ENCODE measurements at places on chromosomes 5 and 9. TPM values are rescaled to one million over a fixed set of nuclear protein-coding genes. Genes with fewer than 3 reads are reported as not detected.

PDLIM4 gene
- 0.35 TPM for total RNA-seq

XPA gene
- total RNA-seq: 12.6 TPM

LRRC8A gene
- 24.0 TPM for total RNA-seq

LTC4S gene
- 2.3 TPM for total RNA-seq

IFNA2 gene
- not detected for total RNA-seq

C9orf50 gene
- not detected for total RNA-seq

NUTM2F gene
- total RNA-seq: not detected

CTXN3 gene
- total RNA-seq: not detected

- no peak for DNase-seq
These were observed 198.1 kb downstream of the NR3C1 start for GRCh38 chr5:143205386-143205785.

- DNase-seq: no peak
These were observed 4.2 kb downstream of the NIPBL start for GRCh38 chr5:36880761-36881160.

- peak; percentile 61 for DNase-seq
These were observed 1.5 kb downstream of the PRRC2B start for GRCh38 chr9:131395157-131396098.

GRCh38 chr9:81146684-81147337, 542.5 kb downstream of the TLE1 start:
- no peak for DNase-seq

GRCh38 chr5:146624179-146624578, 108.2 kb upstream of the GPR151 start:
- DNase-seq: no peak

DNA sequence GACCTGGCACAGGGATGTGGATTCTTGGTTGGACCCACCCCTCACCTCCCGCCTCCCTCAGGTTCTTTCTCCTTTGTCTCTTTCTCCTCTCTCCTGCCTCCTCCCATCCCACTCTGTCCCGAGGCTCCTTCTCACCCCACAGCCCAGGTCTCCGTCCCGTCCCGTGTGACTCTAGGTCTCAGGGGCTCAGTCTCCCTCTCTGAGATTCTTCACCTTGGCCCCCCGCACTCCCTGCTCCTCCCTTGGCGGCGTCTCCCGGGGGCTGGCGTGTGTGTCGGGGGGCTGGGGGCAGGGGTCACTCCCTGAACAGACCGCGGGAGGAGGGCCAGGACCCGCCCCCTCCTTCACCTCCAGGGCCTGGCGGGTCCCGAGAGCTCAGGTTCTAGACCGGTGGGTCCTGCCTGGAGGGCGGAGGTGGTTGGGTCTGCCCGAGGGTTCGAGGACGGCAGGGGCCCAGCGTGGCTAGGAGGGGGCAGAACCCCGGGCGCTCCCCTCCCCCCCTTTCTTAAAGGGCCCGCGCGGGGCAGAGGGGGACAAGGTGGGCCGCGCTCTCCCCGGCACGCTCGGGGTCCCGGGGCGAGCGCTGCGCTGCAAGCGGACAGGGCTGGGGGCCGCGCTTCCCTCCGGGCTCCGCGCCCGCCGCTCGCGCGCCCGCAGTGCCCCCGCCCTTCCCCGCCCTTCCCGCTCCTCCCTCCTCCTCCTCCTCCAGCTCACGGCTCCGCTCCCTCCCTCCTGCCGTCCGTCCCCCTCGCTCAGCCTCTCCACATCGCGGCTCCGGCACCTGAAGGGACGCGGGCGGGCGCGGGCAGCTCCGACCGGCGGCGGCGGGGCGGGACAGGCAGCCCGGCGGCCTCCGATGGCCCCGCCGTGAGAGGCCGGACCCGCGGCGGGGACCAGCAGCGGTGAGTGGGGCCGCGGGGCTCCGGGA, at the start of gene PSD2:
PSD2 (plus strand) TSS at position 735 of the 928 bp plus-strand sequence. CDS start 13,633 bp downstream, outside the sequence.
- DNase-seq: no peak

GRCh38 chr5:126104951-126105350, 318.3 kb upstream of the GRAMD2B start:
- DNase-seq: no peak

- no peak for DNase-seq
These were observed 3.9 kb upstream of the MEF2C start for GRCh38 chr5:88886746-88887341.

DNA sequence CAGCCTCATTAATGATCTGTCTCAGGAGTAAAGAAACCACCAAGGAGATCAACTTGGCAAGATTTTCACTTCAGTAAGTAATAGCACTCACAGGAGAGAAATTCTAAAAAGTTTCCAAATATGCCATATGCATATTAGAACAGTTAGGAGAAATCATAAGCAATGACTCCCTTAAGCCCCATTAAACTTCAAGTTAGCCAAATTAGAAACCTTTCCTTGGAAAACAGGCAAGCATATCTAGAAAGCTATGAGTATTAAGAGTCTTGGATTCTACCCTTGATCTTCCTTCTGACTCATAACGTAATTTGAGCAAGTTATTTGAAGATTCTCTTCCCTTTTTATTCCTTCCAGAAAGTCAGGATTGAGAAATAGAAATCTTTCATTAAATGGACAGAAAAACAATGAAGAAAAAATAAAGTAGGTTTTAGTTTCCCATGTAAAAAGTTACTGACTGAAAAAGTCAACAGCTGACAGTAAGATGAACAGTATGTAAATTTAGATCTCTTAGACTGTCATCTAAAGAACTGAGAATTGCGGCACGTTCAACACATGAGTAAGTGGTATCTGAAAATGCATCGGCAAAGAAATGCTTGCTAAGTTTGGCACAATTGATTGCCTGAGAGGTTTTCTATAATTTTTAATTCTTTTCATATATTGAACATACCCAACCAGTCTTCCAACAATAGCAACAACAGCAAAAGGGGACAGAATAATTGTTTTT, 565.7 kb upstream of the FTMT start:
- no peak for DNase-seq

DNA sequence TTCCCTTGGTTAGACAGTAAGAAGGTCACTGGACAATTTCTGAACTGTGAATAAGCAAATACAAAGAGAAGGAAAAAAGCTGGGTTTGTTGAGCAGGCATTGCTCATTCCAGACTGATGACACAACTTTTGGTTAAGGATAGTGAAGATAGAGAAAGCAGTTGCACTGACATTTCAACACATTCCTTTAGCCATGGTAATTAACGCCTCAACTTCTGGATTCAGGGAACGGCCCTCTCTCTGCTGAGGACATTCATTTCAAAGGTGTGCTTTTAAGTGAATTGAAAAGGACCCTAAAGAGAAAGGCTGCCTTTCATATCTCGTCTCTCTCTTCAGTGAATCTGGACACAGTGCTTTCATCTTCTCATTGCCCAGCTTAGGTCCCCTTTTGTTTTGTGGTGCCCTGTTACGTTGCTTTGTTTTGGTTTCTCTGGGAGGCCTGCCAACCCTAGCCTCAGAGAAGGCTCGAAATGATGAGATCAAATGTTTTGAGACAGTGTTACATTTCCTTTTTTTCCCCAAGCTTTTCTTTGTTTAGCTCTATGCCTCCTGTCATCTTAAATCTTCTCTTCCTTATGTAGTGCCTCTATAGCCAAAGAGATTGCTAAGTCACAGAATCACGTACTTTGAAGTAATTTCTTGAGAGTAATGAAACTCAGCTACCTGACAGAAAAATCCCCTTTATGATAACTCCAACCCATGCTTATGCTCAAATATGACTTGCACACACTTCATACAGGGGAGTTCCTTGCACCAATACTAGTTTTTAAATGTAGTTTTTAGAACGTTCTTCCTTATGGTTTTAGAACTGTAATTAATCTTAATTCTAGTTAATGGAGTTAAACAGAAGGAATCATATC, 94.4 kb upstream of the IFNE start:
- no peak for DNase-seq

- no peak for DNase-seq
These were observed 11.7 kb downstream of the NIPAL4 start for GRCh38 chr5:157471709-157472108.

GRCh38 chr9:87557996-87558395, 60.3 kb downstream of the DAPK1 start:
- no peak for DNase-seq

GRCh38 chr9:109253637-109254284, 67.1 kb downstream of the EPB41L4B start:
- DNase-seq: no peak

DNA sequence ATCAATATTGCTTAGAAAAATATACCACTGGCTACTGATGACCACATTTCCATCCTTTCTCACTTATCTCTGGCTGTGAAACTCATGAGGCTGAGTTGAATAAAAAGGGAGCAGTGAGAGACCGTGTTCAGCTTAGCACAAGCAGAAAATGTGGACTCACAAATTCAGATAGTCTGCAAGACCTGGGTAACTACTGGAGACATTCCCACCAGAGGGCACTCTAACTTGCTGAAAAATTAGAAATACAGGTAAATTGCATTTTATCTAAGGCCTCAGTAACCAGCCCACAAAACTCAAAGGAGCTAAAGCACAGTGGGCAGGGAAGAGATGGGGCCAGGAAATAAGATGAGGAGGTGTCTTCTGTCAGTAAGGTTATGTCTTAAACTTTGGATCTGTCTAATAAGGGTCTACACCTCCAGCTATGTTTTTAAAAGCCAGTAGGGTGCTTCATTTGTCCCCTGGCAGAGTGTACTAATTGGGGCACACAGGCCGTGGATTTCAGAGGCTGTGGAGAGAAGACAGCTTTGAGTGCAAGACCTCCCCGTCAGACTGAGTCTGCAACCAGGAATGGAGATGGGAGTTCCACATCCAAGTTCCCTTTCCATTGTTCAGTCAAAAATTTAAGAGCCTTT, 8.7 kb upstream of the NDUFB6 start:
- no peak for DNase-seq

DNA sequence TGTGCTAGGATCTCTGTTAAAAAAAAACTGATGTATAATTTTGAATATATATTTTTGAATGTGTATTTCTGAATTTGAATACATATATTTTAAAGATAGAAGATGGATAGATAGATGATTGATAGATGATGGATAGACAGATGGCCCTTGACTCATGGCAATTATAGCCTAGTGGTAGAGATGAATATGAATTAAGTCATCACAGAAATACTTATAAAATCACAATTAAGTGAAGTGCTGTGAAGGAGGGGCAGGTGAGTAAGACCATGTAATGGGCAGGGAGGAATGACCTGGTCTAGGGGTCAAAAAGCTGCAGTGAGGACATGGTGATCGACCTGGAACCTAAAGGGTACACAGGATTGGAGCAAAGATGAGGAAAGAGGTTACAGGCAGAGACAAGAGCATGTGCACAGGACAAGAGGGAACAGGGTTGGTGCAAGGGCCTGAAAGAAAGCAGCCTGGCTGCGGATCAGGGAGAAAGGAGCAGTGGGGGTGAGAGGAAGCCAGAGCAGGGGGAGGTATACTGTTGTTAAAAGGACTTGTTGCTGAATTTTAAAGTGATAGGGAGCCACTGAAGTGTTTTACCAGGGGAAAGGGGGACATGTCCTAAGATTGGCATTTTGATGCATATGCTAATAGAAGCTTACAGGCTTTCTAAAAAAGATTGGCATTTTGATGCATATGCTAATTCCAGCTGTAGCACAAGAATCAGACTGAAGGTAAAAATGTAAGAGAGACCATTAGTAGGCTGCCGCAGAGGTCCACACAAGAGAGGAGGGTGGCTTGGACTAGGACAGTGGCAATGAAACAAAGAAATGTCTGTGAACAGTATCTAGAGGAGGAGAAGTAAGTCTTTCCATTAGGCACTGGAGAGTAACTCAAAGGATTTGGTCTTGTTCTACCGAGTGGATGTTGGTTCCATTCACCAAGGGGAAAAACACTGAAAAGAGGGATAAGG, 527.8 kb downstream of the AGTPBP1 start:
- DNase-seq: no peak

Measured in activated T-cell treated with anti-CD3 and anti-CD28 coated beads, Interleukin-2, amount 50 U/mL, for 4 hours (primary cell).